ENCODE measurements at places on chromosomes 13 and 19.

GRCh38 chr19:51137792-51138425 is 4.2 kb upstream of the SIGLEC7 start:
- DNase-seq: no peak

DNA sequence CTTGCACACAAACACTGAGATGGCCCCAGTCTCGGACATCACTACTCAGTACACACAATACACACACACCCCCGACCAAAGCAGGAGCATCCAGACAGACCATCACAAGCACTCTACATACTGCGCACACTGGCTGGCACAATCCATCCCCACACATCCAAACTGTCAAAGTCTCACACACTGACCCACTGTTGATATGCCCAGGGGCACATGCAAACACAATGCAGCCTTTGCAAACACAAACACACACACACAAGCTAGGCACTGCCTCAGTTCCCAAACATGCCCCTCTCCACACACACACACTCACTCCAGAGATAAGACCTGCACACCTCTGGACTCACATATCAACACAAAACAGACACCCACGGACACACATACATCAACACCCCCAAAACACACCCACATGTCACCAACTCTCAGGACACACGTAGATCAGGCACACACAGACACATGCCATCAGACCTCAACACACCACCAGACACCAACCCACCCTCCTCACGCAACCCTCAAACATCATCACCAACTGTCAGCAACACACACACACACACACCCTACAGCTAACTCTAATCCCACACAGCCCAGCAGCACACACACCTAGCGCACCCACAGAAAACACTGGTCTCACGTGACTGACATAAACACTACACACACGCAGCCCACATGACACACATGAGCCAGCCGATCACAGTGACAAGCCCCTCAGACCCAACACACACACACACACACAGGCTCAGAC is 1.9 kb downstream of the BBC3 start:
- no peak for DNase-seq

GRCh38 chr19:17532116-17532515 is 20.7 kb downstream of the PGLS start:
- DNase-seq: no peak

DNA sequence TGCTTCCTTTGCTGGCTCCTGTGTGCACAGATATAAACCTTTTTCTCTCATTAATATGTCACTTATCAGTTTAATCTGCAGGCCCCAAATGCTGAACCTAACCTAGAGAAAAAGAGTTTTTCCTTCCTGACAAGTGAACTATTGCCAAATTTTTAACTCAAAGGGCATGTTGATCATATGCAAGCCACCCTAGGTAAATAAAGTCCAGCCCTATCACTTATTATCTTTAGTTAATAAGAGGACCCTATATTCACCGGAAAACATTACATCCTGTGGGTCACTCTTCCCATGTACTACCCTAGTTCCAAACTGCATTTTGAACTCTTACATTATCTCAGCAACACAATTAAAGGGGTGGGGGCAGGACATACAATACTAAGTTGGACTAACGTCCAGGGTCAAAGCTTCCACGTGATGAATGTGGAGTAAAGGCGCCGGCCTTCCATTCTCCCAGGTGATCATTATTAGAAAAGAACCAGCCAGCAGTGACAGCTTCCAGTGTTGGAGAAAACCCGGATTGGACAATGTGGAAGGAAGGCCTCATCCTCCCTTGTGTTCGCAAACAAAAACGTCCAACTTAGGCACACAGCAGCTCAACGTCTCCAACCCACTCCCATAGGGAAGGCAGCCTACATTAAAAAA is 86.6 kb downstream of the STK24 start:
- DNase-seq: no peak

DNA sequence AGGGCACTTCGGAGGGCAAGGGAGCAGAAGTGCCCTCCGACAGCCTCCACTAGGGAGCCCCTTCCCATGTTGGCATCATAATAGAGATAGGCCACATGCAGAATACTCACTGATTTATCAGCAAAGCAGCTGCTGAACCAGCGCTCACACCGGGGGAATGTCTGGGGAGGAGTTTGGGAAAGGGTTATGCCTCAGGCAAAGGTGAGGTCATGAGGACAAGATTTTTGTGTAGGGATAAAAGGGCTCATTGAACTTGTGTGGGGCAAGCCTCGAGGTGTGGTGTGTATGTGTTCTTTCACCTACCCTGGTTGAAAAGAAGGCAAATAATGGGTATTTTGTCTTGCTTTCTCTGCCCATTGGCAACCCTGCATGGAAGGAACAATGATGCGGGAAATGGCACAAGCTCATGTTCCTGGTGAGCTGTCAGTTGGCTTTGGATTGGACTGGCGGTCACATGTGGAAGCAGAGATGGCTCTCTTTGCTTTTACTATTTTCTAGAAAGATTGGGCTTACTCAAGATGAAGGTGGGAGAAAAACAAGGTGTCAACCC is 39.1 kb upstream of the SLC7A9 start:
- DNase-seq: no peak

DNA sequence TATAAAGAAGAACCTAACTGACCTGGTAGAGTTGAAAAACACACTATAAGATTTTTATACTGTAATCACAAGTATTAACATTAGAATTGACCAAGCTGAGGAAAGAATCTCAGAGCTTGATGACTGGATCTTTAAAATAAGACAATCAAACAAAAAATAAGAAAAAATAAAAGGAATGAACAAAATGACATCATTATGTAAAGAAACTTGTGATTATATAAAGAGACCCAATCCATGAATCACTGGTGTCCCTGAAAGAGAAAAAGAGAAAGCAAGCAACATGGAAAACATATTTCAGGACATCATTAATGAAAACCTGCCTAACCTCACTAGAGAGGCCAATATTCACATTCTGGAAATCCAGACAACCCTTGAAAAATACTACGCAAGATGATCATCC is 822.5 kb upstream of the SLITRK5 start:
- no peak for DNase-seq

DNA sequence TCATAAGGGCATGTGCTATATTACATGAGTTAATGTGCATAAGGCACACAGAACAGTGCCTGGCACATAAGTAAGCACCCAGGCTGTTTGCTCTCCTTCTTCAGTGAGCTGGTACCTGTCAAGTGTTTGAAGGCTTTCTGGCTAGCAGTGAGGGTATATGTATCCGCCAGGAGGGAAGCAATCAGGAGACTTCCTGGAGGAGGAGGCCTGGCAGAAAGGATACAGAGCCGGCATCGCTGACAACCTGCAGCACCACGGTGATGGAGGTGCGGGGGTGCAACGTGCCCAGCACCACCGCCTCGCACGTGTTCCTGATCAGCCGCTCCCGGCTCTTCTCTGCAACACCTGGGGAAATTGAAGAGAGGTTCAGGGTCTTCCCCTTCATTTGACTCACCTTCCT is 5.5 kb downstream of the EXOSC5 start:
- no peak for DNase-seq

- no peak for DNase-seq
These were observed 8.4 kb downstream of the LSM14A start for GRCh38 chr19:34180709-34181108.

DNA sequence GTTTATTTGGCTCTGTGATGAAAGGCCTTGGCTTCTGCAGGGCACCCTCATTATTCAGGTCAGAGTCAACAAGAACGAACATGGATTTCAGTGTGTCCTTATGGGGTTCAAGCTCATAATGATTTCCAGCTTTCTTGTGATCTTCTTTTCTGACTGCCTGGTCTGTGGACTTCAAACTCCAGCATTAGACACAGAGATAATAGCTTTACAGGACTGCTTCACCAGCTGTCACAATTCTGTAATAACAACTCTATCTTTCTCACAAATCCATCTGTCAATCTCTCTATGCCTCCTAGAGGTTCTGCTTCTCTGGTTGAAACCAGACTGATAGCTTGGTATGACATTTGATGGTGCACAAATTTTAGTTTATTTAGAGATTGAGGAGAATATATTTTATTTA is 13.1 kb upstream of the SLITRK6 start:
- DNase-seq: no peak

DNA sequence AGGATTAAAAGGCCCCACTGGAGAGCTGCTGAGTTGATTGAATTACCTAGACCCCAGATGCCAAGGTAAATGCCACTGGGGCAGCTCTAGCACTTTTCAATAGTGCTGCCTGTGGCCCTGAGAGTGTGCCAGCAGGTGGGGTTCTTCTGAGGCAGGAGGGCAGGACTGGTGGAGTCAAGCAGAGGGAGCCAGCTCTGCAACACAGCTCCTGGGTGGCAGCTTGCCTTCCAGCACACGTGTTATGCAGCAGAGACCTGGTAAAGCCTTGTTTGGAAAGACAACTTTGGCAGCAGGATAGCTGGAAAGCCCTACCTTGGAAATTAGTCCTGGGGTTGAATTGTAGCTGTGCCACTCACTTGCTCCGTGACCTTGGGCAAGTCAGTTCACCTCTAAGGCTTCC is 306.6 kb downstream of the ATP8A2 start:
- no peak for DNase-seq

- no peak for DNase-seq
These were observed 844 bp upstream of the RFX1 start for GRCh38 chr19:14006766-14007562.

- no peak for DNase-seq
These were observed 94.6 kb downstream of the KL start for GRCh38 chr13:33110713-33111413.

DNA sequence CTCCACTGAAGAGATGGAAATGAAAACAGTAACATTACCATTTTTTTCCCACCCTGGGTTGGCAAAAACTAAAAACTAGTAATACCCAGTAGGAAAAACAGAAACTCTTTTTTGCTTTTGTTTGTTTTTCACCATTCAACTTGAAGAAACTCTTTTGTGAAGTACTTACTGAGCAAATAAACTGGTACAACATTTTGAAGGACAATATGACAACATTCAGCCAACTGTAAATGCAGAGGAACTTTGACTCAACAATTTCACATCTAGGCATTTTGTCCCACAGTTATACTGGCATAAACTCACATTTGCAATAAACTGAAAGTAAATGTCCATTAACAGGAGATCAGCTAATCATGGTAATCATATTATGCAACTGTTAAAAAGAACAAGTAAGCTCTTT is 152.5 kb downstream of the RNF17 start:
- no peak for DNase-seq

DNA sequence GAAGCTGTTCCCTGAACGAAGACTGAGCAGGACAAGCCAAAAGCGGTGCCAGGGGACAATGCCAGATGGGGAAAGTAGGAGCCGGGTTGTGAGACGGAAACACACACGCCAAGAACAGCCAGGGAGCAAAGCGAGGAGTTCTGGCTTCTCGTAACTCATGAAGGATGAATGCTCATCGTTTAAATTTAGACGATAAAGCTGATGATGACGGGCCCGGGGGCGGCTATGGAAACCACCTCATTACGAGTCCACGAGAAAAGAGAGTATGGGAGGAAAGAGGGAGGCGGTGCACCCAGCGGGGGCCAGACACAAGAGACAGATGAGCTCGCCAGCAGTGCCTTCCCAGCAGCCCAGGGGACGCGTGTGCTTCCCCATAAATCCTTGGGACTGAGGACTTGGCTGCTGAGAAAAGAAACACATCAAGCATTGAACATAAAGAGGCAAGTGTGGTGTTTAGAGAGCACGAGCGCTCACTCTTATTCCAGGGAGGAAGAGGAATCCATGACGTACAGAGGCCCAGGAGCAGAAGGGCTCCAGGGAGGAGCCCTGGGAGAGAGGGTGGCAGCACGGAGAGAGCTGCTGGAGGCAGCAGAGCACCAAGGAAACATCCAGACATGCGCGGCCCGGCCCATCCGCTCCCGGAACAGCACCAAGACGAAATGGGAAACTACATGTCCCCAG is 70.7 kb downstream of the EPS15L1 start:
- no peak for DNase-seq

DNA sequence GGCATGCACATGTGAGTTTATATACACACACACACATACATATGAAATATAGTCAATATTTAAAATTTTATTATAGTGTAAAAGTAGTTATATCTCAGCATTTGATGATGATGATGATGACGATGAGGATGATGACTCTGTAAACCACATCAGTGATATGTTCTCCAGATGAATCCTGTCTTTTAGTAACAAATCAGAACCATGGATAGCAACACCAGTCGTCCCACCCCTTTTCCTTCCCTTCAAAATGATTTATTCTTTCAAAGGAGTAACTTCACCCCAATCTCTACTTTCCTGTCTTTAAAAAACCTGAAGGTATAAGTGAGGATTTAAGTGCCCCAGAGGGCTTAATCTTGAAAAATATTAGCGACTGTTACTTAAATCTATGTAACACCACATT is 74.1 kb downstream of the DCLK1 start:
- DNase-seq: no peak

GRCh38 chr13:88651531-88651930 is 980.4 kb downstream of the SLITRK5 start:
- no peak for DNase-seq

- no peak for DNase-seq
These were observed 5.9 kb downstream of the RPL18A start for GRCh38 chr19:17865364-17866311.

DNA sequence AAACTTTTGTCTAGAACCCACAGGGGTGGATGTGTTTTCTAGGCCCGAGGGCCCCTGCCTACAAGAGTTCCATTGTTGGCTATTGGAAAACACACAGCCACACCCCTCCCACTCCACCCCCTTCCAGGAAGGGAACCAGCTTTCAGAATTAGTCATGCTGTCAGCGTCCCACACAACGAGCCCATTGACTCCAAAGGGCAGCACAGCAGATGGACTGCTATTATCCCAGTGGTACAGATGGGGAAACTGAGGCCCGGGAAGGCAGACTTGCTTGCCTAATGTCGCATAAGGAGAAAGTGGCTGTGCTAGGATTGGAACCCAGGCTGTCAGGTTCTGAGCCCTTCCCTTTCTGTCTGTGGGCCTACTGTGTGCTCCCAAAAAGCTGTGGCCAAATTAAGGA is 8.1 kb upstream of the FXYD3 start:
- DNase-seq: no peak

DNA sequence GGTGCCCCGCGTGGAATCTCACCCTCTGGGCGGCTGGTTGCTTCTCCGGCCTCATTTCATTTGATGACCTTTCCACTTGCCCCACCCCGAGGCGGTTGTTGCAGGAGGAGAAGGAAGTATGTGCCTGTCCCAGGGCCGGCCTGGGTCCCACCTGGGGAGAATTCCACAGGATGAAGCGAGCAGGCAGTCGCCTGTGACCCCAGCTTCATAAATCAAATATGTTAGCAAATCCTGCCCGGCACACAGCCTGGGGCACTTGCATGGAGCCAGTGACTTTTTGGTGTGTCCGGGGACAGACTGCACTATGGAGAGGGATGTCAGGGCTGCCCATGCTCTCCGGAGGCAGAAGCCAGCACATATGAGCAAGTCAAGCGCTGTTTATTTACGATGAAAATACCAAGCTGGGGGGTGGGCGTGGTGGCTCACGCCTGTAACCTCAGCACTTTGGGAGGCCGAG is 19.7 kb upstream of the ZBTB7A start:
- no peak for DNase-seq
